ENCODE measurements at places on chromosomes 12 and 14. TPM values are rescaled to one million over a fixed set of nuclear protein-coding genes. Genes with fewer than 3 reads are reported as not detected.

GRCh38 chr14:72350215-72350614 lies 418.0 kb downstream of the RGS6 start:
- H3K27ac ChIP-seq = no peak overlapping the region
- no peaks in the 10 kb centered on the region for H3K27me3 ChIP-seq
- no peaks in the 10 kb centered on the region for H3K36me3 ChIP-seq
- no peaks in the 10 kb centered on the region for H3K4me1 ChIP-seq

- H3K4me1 ChIP-seq = no peaks in the 10 kb centered on the region
- H3K36me3 ChIP-seq = no peaks in the 10 kb centered on the region
- H3K27me3 ChIP-seq = no peaks in the 10 kb centered on the region
These were observed 26.7 kb upstream of the WSCD2 start for GRCh38 chr12:108102363-108102762.

GRCh38 chr12:26987634-26988424 lies 26.4 kb downstream of the TM7SF3 start:
- no peaks in the 10 kb centered on the region for H3K4me1 ChIP-seq
- no peaks in the 10 kb centered on the region for H3K36me3 ChIP-seq
- H3K4me3 ChIP-seq = no peak overlapping the region

DNA sequence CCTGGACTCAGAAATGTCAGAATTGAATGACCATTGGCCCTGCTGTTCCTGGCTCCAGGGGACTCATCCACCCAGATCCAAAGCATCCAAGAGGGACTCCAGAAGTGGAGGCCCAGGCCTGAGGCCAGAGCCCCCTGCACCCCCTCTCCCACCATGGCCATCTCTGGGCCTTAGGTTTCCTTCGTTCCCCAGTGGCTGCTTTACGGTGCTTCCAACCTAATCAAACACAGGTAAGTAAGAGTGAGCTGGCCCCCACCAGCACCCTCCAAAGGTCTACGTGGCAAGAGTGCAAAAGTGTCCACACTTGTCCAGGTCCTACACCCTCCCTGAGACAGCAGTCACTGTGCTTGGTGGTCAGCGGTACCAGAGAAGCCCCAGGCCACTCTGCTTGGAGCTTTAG lies 139.0 kb downstream of the DPF3 start:
- H3K4me1 ChIP-seq = no peaks in the 10 kb centered on the region
- no peaks in the 10 kb centered on the region for H3K27me3 ChIP-seq
- H3K27ac ChIP-seq = no peak overlapping the region
- DNase-seq = no peak
- H3K4me3 ChIP-seq = no peak overlapping the region

GRCh38 chr14:22884738-22885523 lies 1.9 kb downstream of the REM2 start:
- no peak for DNase-seq
- no peaks in the 10 kb centered on the region for H3K36me3 ChIP-seq
- H3K27ac ChIP-seq = peak overlapping the region; percentile 27
- H3K4me3 ChIP-seq = no peak overlapping the region

DNA sequence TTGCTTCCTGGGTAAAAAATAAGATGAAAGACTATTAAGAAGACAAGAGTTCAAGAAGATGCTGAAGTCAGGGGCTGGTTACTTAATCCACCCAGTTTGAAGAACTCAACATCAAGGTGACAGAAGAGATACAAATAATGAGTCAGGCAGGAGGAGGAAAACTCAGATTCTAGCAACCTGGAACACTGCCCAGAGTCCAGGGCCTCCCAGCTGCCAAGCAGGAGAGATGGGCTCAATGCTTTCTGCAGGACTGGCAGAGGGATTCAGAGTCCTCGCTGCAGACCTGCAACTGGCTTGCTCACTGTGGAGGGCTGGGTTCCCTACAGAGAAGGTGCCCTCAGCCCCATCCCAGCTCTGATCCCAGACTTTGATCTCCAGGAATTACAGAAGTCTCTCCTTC lies 28.6 kb upstream of the CEBPE start:
- no peaks in the 10 kb centered on the region for H3K36me3 ChIP-seq
- H3K4me1 ChIP-seq = no peaks in the 10 kb centered on the region
- no peak overlapping the region for H3K27ac ChIP-seq
- no peak for DNase-seq
- no peaks in the 10 kb centered on the region for H3K27me3 ChIP-seq

DNA sequence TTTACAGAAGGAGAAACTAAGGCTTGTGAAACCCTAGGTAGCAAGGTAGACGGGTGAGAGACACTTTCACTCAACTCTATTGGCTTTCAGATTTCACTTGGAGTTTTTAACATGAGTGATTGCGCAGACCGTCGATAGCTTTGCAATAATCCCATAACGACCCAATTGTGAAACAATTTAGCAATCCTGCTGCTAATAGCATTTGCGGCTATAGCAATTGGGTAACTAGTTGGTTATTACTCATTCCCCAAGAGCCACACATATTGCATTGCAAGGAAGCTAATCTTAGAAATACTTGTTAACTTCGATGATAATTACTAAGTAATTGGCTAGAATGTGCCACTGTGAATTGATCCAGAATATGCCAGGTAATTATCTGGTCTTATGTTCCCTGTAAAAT lies 159.9 kb upstream of the NOS1 start:
- no peak overlapping the region for H3K27ac ChIP-seq
- no peaks in the 10 kb centered on the region for H3K36me3 ChIP-seq
- no peaks in the 10 kb centered on the region for H3K27me3 ChIP-seq
- no peak for DNase-seq

- H3K36me3 ChIP-seq = no peaks in the 10 kb centered on the region
- H3K27ac ChIP-seq = no peak overlapping the region
- no peak overlapping the region for H3K4me3 ChIP-seq
- no peaks in the 10 kb centered on the region for H3K4me1 ChIP-seq
These were observed 15.4 kb upstream of the PLEKHG3 start for GRCh38 chr14:64688811-64689281.

- no peaks in the 10 kb centered on the region for H3K36me3 ChIP-seq
- H3K27me3 ChIP-seq = no peaks in the 10 kb centered on the region
- no peak for DNase-seq
- H3K4me3 ChIP-seq = no peak overlapping the region
These were observed 160.7 kb upstream of the LRFN5 start for GRCh38 chr14:41446008-41446407.

DNA sequence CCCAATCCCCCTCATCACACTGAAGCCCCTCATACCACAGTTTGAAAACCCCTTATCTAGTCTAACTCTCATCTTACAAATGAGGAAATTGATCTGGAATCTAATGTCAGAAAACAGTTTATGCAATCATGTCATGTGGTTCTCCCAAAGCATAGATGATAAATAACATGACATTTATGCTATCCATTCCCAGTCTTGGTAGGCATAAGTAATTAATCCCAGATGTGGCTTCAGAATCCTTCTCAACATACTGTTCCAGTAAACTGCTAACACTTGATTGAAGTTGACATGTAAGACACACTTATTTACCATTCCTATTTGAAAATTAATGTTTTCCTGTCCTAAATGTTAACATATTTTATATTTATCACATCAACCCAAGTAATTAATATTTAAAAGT lies 168.7 kb downstream of the GALC start:
- H3K4me3 ChIP-seq = no peak overlapping the region
- H3K27me3 ChIP-seq = no peaks in the 10 kb centered on the region
- no peaks in the 10 kb centered on the region for H3K4me1 ChIP-seq
- DNase-seq = no peak
- H3K36me3 ChIP-seq = no peaks in the 10 kb centered on the region

GRCh38 chr12:25014961-25015360 lies 66.1 kb upstream of the BCAT1 start:
- H3K27ac ChIP-seq = no peak overlapping the region
- no peaks in the 10 kb centered on the region for H3K27me3 ChIP-seq
- no peaks in the 10 kb centered on the region for H3K36me3 ChIP-seq
- DNase-seq = no peak
- H3K4me1 ChIP-seq = no peaks in the 10 kb centered on the region
- no peak overlapping the region for H3K4me3 ChIP-seq

- no peaks in the 10 kb centered on the region for H3K4me1 ChIP-seq
- H3K27me3 ChIP-seq = no peaks in the 10 kb centered on the region
- peak; percentile 33 for DNase-seq
- H3K36me3 ChIP-seq = no peaks in the 10 kb centered on the region
- peak overlapping the region; percentile 84 for H3K27ac ChIP-seq
These were observed 21.3 kb downstream of the GCH1 start for GRCh38 chr14:54881235-54881760.

- no peak overlapping the region for H3K27ac ChIP-seq
- H3K36me3 ChIP-seq = no peaks in the 10 kb centered on the region
- no peak for DNase-seq
These were observed 12.2 kb upstream of the PCED1B start for GRCh38 chr12:47067176-47067575.

DNA sequence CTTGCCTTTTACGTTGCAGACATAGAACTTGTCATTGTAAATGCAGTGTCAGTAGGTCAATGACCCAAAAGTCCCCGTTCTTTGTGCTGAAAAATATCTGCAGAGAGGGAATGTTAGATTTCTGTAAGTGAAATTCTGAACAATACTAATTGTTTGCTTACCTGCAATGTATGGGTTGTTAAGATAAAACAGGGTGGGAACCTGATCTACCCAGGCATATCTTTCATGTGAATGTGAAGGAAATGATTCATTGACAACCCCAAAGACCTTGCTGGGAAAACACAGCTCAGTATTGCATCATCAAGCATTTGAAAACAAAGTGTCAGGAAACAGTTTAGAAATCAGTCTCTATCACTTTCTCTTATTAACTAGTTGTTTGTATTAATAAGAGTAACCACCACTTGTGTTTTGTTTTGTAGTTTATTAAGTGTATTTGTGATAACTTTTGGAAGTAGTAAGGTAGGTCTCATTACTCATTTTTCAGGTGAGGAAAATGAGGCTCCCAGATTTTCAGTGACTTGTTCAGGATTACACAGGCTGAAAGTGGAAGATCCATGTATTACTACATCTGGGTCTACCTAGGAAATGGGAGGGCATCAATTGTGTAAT lies 57.9 kb upstream of the SLC38A2 start:
- no peaks in the 10 kb centered on the region for H3K4me1 ChIP-seq
- DNase-seq = no peak
- H3K36me3 ChIP-seq = no peaks in the 10 kb centered on the region
- no peaks in the 10 kb centered on the region for H3K27me3 ChIP-seq
- H3K27ac ChIP-seq = no peak overlapping the region

GRCh38 chr12:51395283-51396230 lies 4.4 kb upstream of the GALNT6 start:
- no peak overlapping the region for H3K4me3 ChIP-seq
- peaks cover 60% of the 10 kb centered on the region for H3K4me1 ChIP-seq
- H3K27ac ChIP-seq = peak overlapping the region; percentile 78

DNA sequence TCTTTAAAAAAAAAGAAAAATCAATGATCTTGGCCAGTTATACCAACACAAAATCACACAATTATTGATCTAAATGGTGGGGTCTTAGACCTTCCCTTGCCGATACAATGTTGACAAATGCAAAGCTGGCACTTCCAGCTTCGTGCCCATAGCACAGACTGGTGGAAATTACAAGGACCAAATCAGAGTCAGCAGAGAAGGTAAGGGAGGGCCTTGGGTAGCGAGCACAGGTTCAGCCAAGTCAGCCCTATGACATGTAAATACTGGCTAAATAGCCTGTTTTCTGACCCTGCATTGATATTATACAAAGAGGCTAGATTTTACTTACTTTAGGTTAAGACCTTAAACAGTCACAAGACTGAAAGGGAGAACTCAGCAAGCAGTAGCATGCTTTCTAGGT lies 30.3 kb upstream of the WDR89 start:
- no peak for DNase-seq
- no peak overlapping the region for H3K27ac ChIP-seq
- no peaks in the 10 kb centered on the region for H3K36me3 ChIP-seq
- H3K4me1 ChIP-seq = no peaks in the 10 kb centered on the region
- H3K4me3 ChIP-seq = no peak overlapping the region

- no peak overlapping the region for H3K4me3 ChIP-seq
- no peak overlapping the region for H3K27ac ChIP-seq
- H3K4me1 ChIP-seq = no peaks in the 10 kb centered on the region
These were observed 38.5 kb upstream of the SFSWAP start for GRCh38 chr12:131672311-131672940.

The TSPAN19 gene
- total RNA-seq = not detected

The LIN7A gene
- 18.3 TPM for total RNA-seq

The TAS2R20 gene
- 5.2 TPM for total RNA-seq

The IGFBP6 gene
- total RNA-seq = 68.5 TPM

The TDG gene
- total RNA-seq = 24.5 TPM

The DDX55 gene
- 15.2 TPM for total RNA-seq

The ESPL1 gene
- 108 TPM for total RNA-seq
